ENCODE measurements at places on chromosomes 3 and 15.
A peak's percentile ranks its signal among the peaks of the same experiment; 100 is the strongest.

GRCh38 chr15:57922776-57923175, 142.7 kb downstream of the ALDH1A2 start:
- no peak for DNase-seq

DNA sequence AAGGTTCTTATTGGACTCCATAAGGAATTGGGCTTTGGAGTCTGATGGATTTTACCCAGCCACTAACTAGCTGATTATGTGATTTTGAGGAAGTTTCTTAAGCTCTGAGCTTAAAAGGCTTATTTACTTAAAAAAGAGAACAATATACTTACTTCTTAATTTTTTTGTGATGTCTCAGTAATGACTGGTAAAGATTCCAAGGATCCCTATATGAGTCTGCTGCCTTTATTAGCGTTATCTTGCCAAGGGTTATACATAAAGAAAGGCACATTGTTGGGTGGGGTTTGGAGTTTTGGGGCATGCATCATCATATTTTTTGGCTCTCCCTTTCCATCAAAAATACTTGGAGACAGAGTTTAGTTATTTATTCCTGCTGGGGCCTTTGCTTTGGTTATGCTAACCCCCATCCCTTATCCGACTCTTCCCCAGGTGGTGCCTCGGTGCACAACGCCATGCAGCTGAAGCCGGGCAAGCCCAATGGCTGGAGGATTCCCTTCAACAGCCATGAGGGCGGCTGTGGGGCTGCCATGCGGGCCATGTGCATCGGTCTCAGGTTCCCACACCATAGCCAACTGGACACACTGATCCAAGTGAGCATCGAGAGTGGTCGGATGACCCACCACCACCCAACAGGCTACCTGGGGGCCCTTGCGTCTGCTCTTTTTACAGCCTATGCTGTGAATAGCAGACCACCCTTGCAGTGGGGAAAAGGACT, 6.7 kb downstream of the ADPRH start:
- no peak for DNase-seq

DNA sequence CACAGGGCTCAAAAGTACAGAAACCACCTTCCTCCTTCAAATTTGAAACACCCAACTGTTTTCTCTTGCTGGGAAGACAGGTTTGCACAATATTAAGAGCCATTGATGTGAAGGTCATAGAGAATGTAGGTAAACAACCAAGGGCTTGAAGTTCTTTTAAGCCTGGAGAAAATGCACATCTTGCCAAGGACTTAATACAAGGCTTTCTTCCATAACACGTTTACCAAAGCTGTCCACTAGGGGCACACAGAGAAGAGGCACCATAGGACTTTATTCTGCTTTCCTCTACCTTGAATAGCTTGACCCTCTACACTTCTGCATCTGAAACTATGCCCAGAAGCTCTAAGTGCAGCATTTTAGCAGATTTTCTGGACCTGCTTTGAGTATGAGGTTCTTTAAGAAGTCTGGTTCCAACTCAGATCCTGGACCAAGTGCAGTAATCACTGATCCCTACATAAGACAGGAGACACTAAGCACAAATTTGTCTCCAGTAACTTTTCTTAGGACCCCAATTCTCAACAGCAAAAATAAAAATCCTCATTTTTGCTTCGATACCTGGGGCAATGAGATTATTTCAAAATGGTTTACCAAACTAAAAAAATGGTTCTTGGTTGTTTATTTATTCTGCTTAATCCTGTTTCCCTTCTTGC, 138.0 kb downstream of the FBN1 start:
- peak; percentile 32 for DNase-seq

GRCh38 chr3:46245146-46245545, 2.9 kb downstream of the CCR3 start:
- DNase-seq: no peak

GRCh38 chr3:20324664-20325478, 138.9 kb upstream of the SGO1 start:
- no peak for DNase-seq

GRCh38 chr3:193585530-193585929, 7.5 kb upstream of the OPA1 start:
- no peak for DNase-seq

DNA sequence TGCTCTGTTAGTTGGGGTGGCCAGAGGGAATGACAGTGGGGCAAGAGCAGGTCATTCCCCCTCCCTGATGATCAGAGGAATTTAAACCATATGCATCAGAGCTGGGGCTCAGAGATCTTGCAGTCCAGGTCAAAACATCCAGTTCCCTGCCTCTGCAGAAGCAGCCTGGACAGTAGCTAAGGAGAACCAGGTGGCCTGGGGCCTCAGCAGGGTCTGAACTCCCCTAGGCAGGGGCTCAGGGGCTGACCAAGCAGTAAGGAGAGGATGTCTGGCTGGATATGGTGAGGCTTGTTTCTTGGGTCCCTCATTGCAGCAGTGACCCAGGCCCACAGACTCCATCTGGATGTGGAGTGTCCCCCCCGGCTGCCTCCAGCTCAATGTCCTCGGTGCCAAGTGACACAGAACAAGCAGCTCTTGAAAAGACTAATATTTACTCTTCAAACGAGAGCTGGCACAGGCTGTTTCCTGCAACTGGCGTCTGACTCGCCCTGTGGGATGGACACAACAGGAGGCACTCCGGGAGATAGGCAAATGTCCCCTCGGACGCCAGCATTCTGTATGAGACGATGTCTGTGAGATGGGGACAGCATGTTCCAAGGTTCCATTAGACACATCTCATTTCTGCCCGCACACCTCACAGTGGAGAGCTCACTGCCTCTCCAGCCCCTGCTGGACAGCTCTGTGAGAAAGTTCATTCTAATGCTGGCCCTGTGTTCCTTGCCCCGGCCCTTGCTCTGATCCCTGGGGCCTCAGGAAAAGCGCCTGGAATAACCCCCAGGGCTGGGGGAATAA, 37.1 kb downstream of the SEC22C start:
- no peak for DNase-seq

- DNase-seq: peak; percentile 44
Measured at GRCh38 chr3:177459401-177459800, 262.1 kb upstream of the TBL1XR1 start.

GRCh38 chr3:81274671-81275070, 486.8 kb downstream of the GBE1 start:
- DNase-seq: no peak

DNA sequence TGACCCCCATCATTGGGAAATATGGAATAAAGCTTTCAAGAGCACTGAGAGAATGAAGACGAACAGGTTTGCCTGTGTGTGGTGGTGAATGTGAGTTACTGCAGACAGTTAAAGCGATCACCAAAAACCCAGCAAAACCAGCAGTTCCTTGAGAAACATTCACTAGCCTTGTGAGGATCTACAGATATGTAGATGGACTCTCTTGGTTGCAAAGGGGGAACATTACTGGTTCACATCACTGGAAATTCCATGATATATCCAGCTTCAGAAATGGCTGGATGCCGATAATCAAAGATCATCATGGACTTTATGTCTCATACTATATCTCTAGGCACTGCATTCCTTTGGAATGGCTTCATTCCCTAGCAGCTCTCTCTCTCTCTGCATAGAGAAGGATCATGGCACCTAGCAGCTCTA, 10.2 kb upstream of the HERC1 start:
- no peak for DNase-seq

DNA sequence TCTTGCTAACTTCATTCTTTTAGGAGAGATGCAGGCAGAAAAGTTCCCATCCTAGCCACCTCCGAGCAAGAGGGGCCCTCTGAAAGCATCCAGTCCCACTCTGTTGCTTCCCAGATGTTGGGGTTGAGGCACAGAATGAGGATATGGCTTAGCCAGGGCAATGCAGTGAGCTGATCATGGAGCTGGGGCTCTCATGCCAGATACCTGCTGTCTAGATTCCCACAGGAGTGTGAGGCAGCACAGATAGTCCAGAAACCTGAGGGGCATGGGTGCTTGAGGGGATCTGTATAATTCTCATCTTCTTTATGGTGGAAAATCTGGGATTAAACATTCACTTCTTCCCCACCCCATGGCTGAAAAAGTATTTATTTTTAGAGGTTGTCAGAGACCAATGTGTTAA, 1.2 kb downstream of the SLC22A13 start:
- no peak for DNase-seq

- no peak for DNase-seq
Measured at GRCh38 chr15:67794832-67795574, 30.3 kb upstream of the SKOR1 start.

DNA sequence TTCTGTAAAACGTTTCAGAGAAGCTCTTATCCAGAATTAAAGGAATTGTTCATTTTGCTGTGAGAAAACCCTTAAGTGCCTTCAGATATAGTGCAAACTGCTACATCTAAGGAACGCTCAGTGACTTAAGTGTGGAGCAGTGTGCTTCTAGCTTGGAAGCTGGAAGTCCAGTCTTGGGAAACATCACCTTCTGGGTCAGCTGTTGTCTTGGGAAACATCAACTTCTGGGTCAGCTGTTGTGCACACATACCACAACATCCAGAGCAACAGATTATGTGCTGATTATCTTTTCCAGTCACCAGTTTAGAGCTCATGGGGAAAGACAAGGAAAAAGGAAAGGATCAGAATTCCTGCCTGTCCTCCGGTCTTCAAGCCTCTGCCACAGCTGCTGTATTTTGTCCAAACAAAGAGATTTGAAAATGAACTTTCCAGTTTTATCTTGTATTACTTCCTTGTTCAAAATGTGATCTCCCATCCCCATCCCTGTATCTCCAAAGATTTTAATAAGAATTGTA, 713.6 kb downstream of the NSUN3 start:
- DNase-seq: no peak

DNA sequence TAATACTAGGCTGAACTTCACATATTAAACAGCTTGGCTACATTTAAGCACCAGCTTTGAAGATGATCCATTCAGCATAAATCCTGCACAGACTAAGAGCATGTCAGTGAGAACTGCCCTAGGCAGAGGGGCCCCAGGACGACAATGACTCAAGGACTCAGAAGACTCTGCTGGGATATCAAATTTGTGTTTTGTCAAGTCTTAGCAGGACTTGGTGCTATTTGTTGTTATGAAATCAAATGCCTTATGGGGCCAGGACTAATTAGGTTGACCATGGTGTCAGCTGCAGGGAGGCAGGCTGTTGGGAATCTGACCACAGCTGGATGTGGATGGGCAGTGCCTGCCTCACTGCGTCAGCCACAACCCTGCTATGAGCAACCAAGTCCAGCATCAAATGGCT, 91.8 kb downstream of the RYR3 start:
- DNase-seq: no peak

GRCh38 chr3:151467069-151467468, 6.2 kb upstream of the IGSF10 start:
- no peak for DNase-seq

DNA sequence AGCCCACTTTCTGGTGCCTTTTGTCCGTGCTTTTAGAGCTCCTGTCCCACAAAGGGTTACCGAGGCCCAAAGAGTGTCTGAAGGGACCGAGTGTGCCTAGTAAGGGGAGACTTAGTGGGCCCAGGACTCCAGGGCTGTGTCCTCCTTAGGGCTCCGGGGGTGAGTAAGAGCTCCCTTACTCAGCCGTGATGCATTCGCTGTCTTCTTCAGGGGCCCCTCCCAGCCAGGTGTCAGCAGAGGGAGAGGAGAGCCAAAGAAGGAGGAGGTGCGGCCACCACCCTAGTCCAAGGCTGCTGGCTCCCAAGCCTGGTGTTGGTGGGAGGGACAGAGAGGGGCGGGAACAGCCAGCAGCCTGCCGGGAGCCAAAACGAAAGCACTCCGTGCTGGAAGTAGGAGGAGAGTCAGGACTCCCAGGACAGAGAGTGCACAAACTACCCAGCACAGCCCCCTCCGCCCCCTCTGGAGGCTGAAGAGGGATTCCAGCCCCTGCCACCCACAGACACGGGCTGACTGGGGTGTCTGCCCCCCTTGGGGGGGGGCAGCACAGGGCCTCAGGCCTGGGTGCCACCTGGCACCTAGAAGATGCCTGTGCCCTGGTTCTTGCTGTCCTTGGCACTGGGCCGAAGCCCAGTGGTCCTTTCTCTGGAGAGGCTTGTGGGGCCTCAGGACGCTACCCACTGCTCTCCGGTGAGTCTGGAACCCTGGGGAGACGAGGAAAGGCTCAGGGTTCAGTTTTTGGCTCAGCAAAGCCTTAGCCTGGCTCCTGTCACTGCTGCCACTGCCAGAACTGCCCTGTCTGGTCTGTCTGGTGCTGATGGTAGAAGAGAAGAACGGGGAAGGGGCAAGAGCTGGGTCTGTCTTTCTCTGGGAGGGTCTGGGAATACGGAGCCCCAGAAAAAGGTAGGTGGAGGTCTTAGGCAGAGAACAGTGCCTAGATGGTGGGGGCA, at the start of gene IL17RC:
IL17RC (plus strand) TSS at position 365 of the 947 bp plus-strand sequence; CDS start at position 583, 218 bp downstream.
- DNase-seq: peak; percentile 92

DNA sequence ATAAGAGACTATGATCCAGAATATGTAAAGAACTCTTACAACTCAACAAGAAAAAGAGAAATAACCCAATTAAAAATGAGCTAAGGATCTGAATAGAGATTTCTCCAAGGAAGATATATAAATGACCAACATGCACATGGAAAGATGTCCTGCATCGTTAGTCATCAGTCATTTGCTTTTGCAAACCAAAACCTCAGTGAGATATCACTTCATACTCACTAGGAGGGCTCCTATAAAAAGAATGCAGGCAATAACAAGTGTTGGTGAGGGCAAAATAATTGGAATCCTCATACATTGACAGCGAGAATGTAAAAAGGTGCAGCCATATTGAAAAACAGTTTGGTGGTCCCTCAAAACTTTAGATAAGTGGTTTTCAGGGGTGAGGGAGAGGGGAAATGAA, 56.9 kb downstream of the EXOG start:
- DNase-seq: no peak

GRCh38 chr3:110846971-110847370, 224.6 kb upstream of the NECTIN3 start:
- no peak for DNase-seq

- no peak for DNase-seq
Measured at GRCh38 chr3:171994646-171995428, 44.5 kb upstream of the FNDC3B start.

GRCh38 chr3:99838755-99839154, 21.1 kb downstream of the CMSS1 start:
- DNase-seq: no peak

GRCh38 chr3:172115787-172116186, 76.4 kb downstream of the FNDC3B start:
- DNase-seq: no peak

DNA sequence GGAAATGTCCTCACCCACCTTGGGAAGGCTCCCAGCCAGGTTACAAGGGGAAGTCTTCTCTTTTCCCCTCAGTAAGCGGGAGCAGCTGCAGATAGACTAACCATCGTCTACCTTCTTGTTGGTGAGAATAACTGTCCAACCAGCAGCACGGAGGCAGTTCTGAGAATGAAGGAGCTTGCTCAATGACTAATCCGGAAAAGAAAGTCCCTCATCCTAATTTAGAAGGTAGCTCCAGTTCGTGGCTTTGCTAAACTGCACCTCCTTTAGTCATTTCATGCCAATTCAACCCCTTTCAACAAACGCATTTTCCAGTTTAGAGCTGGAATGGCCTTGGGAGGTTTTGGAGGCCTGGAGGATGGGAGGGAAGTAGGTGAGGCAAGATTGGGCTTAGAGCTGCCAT, 527.4 kb upstream of the PROK2 start:
- DNase-seq: no peak

GRCh38 chr3:124887177-124887931, at the start of gene ITGB5:
Gene ITGB5, minus strand, starts transcription at chr3:124887365. Its CDS starts 365 bp downstream, at chr3:124887000.
- peak; percentile 91 for DNase-seq

Measured in Caki2 (cell line).